ENCODE measurements at places on chromosomes 7 and 10.

DNA sequence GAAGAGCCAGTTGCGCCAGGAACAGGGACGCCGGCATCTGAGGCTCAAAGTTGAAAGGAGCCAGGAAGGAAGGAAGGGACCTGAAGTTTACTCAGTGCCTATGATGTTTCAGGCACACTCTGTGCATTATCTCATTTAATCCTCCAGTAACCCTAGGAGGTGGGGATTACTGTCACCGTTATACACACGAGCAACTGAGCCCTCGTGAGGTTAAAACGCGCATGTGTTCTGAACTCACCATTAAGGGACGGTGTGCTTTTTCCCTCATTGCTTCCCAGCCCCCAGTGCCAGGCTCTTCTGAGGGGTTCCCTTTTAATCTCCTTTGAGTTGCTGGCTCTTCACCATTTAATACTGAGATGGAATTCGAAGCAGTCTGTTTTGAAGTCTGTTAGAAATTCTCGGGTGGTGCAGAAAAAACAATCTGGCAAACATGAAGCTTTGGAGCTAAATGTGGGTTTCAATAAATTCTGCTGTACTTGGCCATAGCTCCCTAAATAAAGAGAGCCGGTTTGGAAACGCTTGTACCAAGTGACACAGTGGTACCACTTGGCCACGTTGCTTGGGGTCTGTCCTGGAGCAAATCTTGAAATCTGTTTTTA is 102.2 kb downstream of the TAX1BP1 start:
- DNase-seq, result no peak

GRCh38 chr7:23893942-23894891 is 184.2 kb downstream of the STK31 start:
- DNase-seq, result no peak

- DNase-seq, result peak; percentile 58
Measured at GRCh38 chr7:43646603-43647338, 63.9 kb downstream of the STK17A start.

DNA sequence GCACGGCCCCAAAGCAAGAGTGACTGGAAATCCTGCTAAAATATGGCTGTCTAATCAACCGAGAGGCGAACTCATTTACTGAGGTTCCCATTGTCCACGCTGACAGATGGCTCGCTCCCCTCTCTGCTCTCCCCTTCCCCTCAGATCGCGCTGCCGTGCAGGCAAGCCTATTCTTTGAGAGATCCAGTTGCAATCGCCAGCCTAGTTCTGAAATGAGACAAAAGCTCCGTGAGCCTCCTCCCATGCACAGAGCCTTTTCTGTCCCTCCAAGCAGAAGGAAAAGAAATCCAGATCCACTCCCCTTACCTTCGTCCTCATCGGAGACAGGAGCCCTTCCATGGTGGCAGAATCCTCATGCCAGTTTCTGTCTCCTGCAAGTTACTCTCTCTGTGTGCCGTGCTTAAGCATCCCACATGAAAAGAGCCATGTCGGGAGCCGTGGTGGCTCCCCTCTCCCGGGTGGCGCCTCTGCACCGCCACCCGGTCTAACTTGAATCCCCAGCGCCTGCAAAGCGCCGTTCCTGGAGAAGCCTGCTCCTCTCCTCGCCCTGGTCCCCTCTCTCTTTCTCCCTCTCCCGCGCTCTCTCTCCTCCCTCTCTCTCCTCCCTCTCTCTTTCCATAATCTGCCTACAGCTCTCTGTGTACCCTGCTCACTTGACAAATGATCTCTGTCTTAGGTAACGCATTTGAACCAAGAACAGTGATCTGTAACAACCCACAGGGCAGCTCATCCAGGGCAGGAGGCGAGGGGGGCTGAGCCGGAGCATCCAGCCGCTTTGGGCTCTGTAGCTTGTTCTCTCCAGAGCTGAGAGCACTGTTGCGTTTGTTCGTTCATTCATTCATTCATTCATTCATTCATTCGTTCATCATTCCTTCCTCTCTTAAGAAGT is 156.8 kb downstream of the FRMD4A start:
- no peak for DNase-seq

- no peak for DNase-seq
Measured at GRCh38 chr7:106022193-106022821, 59.2 kb downstream of the CDHR3 start.

DNA sequence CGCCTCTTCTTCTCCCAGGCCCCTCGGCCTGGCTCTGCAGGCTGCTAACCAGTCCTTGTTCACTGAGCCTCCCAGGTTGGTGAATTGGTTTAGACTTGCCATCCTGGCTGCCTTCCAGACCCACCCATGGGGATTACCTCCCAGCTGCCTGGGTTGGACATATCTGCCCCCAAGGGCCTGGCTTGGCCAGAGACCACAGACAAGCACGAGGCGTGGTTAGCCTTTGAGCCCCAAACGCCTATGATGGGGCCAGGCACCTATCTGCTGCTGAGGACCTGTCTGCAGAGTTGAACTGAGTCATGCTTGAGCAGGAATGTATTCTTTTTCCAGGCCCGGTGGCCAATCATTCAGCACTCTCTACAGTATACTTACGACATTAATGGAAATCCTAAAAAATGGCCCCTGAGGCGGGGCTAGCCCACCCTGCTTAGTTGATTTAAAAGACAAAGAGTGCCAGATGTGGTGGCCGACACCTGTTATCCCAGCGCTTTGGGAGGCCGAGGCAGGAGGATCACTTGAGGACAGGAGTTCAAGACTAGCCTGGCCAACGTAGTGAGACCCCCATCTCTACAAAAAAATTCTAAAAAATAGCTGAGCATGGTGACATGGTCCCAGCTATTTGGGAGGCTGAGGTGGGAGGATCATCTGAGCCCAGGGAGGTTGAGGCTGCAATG is 361.5 kb downstream of the FRMD4A start:
- DNase-seq, result no peak

GRCh38 chr10:107924458-107924857 is 760.0 kb upstream of the SORCS1 start:
- no peak for DNase-seq

DNA sequence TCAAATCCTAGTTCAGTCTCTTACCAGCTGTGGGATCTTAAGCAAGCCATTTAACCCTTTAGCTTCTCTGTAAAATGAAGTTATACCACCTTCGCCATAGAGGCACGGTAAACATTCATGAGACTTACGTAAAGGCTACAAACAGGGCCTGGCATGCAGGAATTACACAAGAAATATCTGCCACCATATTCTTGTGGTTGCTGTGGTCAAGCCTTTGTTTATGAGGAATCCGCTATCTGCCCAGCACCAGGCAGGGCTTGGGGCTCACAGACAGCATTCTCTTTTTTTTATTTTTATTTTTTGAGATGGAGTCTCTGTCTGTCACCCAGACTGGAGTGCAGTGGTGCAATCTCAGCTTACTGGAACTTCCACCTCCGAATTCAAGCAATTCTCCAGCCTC is 9.9 kb downstream of the AIFM2 start:
- DNase-seq, result no peak

DNA sequence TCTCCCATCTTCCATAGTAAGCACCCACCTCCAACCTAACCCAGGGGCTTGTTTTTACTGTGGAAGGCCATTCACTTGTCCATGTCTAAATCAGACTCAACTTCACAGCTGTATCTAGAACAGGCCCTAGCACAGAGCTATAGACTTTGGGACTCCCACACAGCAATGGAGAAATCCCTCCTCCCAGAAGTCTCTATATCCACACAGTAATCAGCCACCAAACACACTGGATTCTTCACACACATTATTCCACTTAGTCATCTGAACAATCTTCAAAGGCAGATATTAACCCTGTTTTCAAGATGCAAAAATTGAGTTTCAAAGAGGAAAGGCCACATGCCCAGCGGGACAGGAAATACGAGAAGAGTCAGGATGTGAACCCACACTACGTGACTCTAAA is 81.8 kb downstream of the MALSU1 start:
- DNase-seq, result no peak

GRCh38 chr10:79093658-79094411 is 25.1 kb downstream of the ZMIZ1 start:
- DNase-seq, result peak; percentile 69

Data from hepatic stellate cell (primary cell).